GOT3 (cell line): ENCODE measurements at places on chromosomes 3 and 15.

GRCh38 chr3:179116816-179117215, 31.3 kb upstream of the PIK3CA start:
- DNase-seq = no peak

DNA sequence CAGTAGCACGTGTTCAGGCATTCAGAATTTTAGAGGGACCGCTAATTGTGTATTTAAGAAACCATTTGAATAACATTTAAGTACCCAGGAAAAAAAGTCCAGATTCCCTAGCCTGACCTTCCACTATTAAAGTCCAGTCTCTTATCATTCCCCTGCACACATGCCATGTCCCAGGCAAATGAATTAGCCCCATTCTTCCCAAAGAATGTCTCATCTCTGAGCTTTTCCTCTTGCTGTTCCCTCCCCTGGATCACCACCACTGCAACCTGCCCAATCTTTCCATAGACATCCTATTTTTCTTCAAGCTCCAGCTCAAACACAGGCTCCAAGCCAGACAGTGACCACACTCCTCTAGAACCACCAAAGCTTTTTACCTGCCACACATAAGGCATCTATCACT, 25.9 kb downstream of the PLD1 start:
- no peak for DNase-seq

DNA sequence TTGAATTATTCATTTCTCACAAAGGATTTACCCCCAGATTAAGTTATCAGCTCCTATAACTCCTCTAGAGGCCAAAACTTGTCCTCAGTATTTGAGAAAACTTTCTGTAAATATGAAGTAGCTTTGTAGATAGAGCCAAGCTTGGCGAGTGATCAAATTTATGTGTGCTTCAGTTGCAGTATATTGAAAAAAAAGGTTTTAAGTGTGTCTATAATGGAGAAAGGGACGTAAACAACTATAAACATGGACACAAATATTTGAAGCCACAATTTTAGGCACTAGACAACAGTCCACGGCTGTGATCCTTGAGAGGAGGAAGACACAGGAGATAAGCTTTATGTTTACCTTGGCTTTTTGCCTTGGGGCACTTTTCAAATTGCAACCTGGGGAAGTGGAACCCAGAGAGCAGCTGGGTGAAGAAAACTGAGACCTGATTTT, 118.7 kb downstream of the THRB start:
- DNase-seq = no peak

DNA sequence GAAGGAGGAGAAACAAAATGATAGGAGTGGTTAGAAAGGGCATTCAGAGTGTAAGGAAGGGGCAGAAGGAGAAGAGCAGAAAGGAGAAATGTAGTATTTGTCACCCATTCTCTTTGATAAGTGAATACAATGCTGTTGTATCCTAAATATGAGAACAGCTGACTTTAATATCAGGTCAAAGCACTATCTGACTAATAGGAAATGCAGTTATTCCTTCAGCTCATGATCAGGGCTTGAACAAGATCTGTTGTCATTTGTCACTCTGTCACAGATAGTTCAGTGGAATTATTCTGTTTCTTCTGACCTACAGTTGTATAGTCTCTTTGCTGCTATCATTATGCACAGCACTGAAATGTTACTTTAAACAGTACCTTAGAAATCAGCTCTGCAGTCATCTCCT, 149.4 kb downstream of the FRMD5 start:
- DNase-seq = no peak

DNA sequence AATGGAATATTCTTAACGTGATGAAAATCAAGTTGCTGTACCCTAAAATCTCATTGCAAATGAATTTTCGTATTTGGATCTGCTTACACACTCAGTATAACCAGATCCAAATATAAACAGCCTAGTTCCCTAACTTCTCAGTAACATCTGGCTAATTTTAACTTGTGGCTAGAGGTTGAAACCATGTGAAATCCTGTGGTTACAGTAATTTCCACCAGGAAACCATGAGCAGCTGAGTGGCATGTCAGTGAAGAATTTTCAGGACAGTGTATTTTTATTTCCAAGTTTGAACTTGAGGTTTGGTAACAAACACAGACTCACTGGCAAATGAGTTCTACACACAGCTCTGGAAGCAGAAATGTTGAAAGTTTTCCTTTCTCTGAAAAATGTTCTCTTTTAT, 754.1 kb downstream of the NR2F2 start:
- DNase-seq = no peak

DNA sequence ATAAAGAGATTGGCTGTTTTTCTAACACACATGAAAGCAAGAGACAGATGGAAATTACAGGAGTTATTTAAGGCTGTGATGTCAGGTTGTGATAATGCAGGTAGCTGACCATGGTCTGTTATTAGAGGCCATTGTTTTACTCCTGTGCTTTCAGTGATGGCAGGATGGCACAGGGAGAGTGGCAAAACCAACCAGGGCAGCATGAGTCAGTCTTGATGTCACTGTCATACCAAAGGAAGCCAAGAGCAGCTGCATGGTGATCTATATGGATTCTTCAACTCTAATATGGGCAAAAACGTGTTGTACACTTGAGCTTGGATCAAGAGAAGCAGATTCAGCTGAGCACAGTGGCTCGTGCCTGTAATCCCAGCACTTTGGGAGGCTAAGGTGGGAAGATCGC, 91.8 kb upstream of the LMOD3 start:
- DNase-seq = no peak

DNA sequence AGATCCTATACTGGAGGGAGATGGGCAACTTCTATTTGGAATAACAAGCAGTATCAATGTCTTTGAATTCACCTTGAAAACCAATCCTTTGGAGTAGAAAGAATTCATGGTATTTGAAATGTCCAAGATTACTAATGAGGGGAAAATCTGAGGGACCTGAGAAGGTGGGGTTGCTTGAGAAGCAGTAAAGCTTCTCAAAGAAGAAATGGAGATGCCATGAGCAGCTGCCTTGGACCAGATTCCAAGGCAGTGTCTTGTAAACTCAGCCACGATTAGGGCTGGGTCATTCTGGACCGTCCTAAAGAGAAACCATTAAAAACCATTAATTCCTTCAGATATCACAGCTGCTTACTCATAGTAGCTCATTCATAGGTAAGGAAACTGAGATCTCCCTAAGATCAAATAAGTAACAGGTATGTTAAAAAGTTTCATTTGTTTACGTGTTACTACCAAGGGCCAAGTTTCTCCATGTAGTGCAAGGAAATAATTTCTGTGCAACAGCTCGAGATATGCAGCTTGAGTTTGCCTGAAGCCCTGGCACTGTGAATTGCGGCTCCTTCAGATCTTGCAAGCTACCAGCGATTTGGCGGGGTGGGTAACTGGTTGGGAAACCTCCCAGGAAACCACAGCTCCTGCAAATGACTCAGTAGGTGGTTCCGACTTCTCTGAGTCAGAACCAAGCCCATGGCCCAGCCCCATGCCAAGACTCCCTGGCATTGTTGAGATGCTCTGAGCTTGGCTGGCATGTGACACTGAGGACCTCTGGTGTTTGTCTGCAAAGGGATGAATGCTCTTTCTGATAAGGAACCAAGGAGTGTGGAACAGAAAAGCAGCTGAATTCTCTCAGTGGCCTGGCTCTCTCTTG, 296.8 kb downstream of the RORA start:
- no peak for DNase-seq
